ENCODE measurements at places on chromosomes 2 and 18. TPM values are rescaled to one million over a fixed set of nuclear protein-coding genes. Genes with fewer than 3 reads are reported as not detected.

SULT6B1 gene
- not detected for polyA plus RNA-seq

GRCh38 chr2:179354739-179355537, 90.3 kb upstream of the SESTD1 start:
- no peak for DNase-seq

ITGA6 gene
- polyA plus RNA-seq, result 61.8 TPM

DNER gene
- polyA plus RNA-seq, result 2.2 TPM
